ENCODE measurements at places on chromosomes 12 and 14. TPM values are rescaled to one million over a fixed set of nuclear protein-coding genes. Genes with fewer than 3 reads are reported as not detected.

TAS2R10 gene
- 2.4 TPM for polyA plus RNA-seq

GARIN6 gene
- not detected for polyA plus RNA-seq

CCDC77 gene
- polyA plus RNA-seq: 28.4 TPM

DNA sequence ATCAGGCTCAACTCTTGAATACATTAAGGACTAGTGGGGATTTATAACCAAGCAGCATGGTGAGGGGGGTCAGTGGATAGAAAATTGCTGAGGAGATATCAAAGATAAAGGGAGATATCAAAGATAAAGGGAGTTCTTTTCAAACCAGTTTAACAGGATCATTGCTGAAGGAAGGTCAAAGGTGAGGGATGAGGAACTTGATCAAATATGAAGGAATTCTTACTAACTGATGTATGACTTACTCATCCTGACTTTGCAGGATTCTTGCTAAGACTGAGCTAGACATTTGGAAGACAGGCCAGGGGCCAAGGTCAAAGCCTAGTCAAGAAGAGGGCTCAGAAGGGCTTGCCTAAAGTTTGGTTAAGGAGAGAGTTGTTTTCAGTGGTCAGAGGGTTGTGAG, 4.8 kb downstream of the ABHD4 start:
- DNase-seq: no peak

DNA sequence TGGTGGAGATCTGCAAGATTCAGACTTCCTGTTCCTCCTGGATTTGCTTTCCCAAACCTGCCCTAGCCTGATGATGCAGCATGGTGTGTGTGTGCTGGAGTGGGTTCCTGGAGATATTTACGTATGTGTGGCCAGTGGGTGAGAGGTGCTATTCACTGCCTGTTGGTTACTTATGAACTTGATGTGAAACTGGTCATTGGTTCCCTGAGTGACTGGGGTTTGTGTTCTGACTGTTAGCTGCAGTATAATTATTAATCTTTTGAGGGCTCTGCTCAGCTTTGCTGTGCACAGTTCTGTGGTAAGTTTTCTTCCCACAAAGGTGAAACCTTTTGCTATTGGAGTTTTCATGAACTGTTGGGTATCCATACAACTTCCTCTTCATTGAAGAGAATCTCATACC, 541.8 kb upstream of the FBXO33 start:
- no peak for DNase-seq

DNA sequence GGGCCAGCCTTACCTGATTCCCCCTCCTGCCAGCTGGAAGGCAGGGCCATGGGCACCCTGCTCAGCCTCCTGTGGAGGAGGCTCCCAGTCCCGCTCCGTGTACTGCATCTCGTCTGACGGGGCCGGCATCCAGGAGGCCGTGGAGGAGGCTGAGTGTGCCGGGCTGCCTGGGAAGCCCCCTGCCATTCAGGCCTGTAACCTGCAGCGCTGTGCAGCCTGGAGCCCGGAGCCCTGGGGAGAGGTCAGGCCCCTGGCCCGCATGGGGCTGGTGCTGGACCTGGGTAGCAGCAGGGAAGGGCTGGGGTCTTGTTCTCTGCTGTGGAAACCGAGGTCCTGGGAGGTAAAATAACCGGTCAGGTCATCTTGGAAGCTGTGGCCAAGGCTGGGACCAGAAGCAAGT, 16.4 kb downstream of the PAPLN start:
- no peak for DNase-seq

- no peak for DNase-seq
Measured at GRCh38 chr14:98634043-98634820, 637.8 kb downstream of the BCL11B start.

GRCh38 chr14:77220246-77221017, 38.8 kb downstream of the TMEM63C start:
- no peak for DNase-seq
